D721Med (cell line): ENCODE measurements at places on chromosomes 7 and 10.

DNA sequence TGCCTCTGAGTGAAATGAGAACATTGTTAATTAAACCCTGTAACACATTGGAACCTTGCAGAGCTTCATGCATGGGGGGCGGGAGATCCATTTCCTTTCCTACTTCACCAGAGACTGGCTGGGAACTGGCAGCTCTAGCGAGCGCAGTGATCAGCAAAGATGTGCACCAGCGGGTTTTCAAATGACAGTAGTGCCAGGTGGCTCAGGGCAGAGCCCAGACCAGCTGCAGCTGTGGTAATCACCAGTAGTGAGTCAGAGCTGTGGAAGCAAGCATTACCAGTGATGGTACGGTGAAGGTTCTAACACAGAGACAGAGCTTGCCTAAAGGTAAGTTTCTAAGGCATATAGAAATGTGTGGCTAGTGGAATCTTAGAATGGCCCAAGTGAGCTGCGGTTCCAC is 1009.7 kb upstream of the CELF2 start:
- no peak for DNase-seq

- DNase-seq, result no peak
Measured at GRCh38 chr10:78798976-78799730, 269.6 kb upstream of the ZMIZ1 start.

- DNase-seq, result no peak
Measured at GRCh38 chr7:45027774-45028114, 27.7 kb downstream of the CCM2 start.

GRCh38 chr7:118615-119391 is 73.6 kb upstream of the FAM20C start:
- no peak for DNase-seq

DNA sequence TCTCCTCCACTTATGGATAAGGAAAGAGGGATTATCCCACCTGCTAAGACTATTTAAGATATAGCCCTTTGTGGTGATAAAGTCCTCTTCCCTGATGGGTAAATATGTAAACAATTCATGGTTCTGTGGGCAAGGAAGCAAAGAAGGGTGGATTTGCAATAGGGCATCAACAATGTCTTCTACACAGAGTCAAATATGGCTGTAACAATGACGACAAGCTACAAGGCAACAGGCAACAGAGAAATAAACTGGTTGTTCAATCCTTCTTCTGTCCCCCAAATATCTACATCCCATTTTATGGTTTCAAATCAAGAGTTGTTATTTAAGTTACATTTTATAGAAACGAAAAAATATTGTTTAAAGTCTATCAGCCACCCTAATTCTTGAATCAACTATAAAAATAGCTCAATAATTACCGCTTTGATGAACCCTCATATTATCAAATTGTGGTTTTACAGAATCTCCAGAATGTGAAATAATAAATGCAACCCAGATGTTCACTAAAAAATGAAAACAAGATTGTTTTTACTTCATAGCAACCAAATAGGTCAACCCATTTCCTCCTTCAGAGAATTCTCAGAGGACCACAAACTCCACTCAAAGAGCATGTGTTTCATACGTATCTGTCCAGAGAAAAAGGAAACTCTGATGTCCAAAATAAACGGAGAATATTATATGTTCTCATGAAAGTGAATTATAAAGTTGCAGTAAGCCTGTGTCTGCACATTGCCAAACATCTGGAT is 13.8 kb downstream of the CYTH3 start:
- no peak for DNase-seq

GRCh38 chr7:104980841-104981671 is 32.9 kb upstream of the KMT2E start:
- no peak for DNase-seq

DNA sequence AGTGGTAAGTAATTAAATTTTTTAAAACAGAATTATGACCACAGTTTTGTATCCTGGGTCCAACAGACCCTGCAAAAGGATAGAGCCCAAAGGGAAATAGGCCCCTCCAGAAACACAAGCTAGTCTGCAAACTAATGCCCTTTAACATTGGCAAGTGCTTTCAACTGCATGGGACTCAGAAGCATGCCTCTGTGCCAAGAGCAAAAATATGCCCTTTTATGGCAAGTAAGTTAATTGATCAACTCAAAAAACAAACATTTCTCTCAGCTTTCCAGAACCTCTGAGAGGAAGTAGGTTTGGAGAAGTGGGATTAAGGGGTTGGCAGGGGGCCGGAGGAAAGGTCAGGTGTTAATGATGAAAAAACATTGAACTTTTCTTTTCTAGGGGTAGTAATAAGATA is 186.6 kb upstream of the PRSS1 start:
- DNase-seq, result no peak

DNA sequence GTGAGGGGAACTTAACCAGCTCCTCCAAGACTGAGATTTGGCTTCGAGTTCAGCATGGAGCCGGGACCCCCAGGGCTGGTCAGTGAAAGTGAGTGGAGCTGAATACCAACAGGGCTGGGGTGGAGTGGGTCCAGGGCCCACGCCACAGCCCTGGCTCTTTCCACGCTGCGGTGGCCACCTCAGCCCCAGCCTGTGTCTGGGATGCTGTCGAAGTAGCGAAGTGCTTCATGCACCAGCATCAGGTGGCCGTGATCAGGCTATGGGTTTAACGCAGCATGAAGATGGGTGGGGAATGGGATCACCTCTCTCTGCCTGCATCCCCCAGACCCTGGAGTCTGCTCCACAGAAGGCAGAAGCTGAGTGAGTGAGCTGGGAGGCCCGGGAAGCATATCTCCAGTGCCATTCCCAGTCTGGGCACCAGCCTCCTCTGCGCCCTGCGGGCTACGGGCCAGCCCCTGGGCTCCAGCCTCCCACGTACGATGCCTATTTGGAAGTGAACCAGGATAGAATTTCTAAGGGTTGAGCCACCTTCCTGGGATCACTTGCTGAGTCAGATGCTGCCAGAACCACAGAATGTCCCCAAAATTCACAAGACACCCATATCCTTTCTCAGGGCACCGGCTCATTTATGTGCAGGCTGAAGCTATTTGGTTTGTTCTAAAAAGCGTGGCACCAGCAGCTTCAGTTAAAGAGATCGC is 131.1 kb upstream of the CHST15 start:
- DNase-seq, result no peak

DNA sequence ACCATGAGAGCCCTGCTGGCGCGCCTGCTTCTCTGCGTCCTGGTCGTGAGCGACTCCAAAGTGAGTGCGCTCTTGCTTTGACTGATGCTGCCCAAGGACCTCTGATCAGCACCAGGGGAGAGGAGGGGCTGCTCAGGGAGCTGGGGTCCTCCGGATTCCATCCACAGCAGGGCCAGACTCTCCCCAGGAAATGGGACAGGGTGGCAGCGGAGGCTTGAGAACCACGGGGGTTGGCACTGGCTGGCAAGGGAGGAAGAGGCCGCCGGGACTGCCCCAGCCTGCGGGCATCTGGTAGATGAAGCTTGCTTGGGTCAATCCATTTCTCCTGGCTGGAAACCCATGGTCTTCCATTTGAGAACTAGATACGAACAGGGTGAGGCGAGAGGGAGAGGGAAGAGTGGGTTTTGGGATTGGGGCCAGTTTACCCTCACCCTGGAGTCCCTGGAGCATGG is 647 bp downstream of the PLAU start:
- no peak for DNase-seq

DNA sequence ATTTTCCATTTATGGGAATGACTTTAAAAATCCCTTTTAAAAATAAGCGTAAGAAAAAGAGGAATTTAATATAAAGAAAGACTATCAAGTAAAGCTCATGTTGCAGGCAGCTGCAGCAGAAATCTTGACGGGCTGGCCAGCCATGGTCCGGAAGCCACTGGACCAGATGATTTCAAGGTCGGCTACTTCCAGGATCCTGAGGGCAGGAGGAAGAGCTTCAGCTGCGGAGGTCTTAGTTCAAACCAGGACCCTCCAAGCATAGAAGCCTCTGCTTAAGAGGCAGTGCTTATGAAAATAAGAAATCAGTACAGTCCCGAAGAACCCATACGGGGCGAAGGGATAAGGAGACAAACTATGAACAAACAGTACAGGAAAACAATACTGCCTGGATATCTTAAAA is 220.2 kb upstream of the CELF2 start:
- DNase-seq, result no peak

GRCh38 chr7:74007242-74007567 is 20.8 kb upstream of the ELN start:
- no peak for DNase-seq

- DNase-seq, result no peak
Measured at GRCh38 chr10:49187950-49188761, at the start of gene TMEM273. Gene TMEM273 (minus strand): TSS chr10:49188391. CDS start chr10:49188336, 55 bp downstream.

DNA sequence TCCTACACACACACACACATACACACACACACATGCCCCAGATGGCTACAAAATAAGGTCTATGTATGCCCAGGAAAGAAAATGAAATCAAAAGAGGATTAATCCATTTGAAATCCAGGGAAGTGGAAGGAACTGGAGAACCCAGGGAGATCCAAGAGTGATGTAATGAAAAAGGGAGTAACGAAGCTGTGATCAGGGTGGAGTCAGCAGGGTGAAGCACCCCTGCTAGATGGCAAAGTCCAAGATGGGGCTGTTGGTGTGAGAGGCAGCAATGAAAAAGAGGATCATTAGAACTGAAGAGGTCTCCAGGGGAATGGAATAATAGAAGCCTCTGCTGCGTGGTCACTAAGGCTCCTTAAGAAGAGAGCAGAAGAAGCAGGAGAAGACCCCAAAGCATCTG is 43.6 kb upstream of the IL6 start:
- no peak for DNase-seq

GRCh38 chr10:20228729-20229128 is 412.5 kb downstream of the PLXDC2 start:
- DNase-seq, result no peak

DNA sequence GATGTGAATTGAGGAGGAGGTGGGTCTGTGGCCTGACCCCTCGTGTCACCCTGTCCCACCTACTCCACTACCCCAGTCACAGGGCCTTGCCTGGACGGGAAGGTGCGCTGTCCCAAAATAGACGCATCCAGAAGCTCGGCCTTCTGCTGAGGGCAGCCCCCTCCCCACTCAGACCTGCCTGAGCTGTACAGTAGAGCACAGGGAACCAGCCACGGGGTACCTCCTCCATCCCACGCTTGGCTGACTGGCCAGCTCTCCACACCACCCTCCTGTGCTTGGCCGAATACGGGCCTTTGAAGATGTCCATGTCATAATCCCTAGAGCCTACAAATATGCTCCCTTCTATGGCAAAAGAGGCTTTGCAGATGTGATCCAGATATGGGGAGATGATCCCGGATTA is 88.3 kb downstream of the CHST15 start:
- no peak for DNase-seq

- DNase-seq, result no peak
Measured at GRCh38 chr10:98257961-98258360, 10.0 kb downstream of the LOXL4 start.

DNA sequence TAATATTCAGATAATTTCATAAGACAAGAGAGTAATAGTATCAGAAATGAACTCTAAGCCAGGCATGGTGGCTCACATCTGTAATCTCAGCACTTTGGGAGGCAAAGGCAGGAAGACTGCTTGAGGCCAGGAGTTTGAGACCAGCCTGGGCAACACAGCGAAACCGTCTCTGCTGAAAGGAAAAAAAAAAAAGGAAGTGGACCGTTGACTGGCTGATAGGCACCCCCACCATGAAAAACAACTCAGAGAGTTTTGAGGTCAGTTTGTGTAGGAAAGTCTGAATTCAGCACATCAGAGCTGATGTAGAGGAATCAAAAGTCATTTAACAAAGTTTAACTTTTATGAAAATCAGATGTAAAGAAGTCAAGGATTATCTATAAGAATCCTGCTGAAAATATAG is 63.2 kb upstream of the AMPH start:
- DNase-seq, result no peak

- DNase-seq, result no peak
Measured at GRCh38 chr10:76428551-76429367, 997.3 kb downstream of the LRMDA start.

DNA sequence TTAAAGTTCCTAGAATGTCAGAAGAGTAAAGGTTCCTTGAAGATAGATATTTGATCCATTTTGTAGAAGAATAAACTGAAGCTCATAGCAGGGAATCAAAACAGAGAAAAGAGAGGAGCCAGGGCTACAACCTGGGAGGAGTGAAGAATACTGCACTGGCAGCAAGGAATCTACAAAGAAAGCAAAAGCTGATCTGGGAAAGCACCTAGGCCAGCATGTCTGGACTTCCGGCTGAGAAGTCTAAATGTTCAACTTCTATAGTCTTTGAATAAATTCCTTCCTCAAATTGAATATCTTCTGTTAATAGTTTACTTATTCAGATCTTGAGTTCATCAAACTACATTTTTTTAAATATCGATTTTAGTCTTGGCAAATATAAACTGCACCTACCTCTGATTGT is 78.2 kb downstream of the VPS41 start:
- no peak for DNase-seq

DNA sequence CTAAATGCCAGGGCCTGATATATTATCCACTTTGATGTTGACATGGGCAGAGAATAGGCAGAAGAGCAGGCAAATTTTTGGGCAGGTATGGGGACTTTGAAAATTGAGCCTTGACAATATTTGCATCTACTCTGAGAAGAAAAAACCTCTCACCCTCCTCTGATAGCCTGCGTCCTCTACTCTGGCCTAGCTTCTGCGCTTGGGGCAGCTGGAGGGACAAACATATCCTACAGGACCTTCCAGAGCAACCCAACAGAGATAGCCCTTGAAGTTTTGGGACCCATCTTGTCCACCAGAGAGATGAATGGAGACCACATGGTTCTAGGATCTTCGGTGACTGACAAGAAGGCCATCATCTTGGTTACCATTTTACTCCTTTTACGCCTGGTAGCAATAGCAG is at the start of gene TAS2R60:
TSS of gene TAS2R60 (plus strand) at position 301 of the 400 bp plus-strand sequence. CDS start at position 301, 0 bp downstream.
- DNase-seq, result no peak

DNA sequence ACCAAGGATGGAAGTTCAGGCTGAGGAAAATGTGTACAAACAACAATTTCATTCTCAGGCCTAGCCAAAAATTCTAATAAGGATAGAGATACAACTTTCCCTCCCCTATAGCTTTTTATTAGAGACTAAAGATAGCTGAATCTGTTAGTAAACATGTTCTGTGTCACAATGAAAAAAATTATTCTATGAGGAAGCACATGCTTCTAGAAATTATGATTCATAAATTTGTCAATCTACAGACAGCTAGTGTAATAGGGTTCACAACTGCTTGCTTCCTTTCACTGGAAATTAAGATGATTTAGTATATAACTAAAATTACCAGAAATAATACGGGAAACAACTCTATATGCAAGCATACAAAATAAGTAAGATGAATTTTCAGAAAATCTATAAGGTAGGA is 56.6 kb downstream of the CCDC3 start:
- no peak for DNase-seq

GRCh38 chr7:30584415-30584814 is 10.3 kb upstream of the GARS1 start:
- DNase-seq, result no peak

DNA sequence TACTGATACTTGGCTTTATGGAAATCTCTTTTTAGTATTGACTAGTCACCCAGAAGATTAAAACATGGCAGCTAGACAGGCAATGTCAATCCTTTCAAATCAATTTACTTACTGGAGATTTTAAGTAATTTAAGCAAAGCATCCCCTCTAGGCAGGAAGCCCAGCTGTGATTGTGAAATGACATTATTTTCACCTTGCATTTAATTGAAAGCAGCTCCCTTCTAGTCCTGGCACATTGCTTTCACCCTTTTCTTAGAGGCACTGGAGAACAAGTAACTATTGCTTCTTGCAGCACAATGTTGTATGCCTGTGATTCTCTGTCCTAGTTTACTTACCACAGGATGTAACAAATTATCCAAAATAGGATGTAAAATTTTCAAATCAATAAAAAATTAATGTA is 13.3 kb downstream of the ST7 start:
- DNase-seq, result no peak

- DNase-seq, result no peak
Measured at GRCh38 chr10:34320265-34320664, 494.8 kb downstream of the PARD3 start.
